SW480 (cell line): ENCODE measurements at places on chromosomes 3 and 15.

- no peak for DNase-seq
Measured at GRCh38 chr3:50078622-50079021, 10.1 kb upstream of the RBM5 start.

GRCh38 chr3:156665291-156665690 is 9.1 kb upstream of the TIPARP start:
- no peak for DNase-seq

- no peak for DNase-seq
Measured at GRCh38 chr3:132004571-132004970, 30.2 kb downstream of the CPNE4 start.

DNA sequence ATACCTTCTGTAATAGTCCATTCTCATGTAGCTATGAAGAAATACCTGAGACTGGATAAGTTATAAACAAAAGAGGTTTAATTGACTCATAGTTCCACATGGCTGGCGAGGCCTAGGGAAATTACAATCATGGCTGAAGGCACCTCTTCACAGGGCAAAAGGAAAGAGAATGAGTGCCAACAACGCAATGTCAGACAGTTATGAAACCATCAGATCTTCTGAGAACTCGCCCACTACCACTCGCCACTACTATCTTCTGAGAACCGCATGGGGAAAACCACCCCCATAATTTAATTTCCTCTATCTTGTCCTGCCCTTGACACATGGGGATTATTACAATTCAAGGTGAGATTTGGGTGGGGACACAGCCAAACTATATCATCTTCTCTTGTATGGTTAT is 406.8 kb upstream of the CBLB start:
- no peak for DNase-seq

DNA sequence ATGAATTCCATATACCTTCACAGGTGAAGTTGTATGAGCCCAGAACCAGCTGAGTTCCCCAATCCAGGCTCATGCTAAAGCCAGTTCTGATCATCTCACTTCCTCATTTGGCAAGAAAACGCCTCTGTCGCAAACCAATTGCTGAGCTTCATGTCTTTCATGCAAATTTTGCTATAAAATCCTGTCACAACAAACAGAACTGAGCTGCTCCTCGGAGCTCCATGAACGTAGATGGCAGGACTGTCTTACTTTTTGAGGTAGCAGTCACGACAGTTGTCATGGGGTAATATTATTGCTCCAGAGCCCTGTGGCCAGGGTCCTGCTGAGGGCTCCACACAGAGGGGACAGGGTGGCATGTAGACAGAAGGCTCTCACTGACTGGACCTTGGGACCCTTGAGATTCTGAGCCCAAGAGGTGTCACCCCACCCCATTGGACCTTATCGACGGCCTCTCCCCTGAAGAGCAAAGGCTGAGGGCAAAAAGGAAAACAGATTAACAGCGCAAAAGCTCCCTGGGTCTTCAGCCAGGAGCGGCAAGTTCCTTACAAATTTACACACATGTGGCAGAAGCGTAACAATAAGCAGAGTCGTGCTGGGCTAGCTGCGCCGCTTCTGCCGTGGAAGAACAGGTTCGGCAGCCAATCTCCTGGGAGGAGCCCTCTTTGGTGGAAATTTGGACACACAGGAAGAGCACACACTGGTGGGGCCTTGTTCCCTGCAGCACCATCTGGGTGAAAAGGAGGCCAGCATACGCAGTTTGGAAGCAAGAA is 249.2 kb downstream of the OPA1 start:
- no peak for DNase-seq

- DNase-seq, result no peak
Measured at GRCh38 chr3:114928989-114929640, 218.0 kb downstream of the ZBTB20 start.

- DNase-seq, result no peak
Measured at GRCh38 chr3:72192572-72192971, 407.6 kb upstream of the PROK2 start.

DNA sequence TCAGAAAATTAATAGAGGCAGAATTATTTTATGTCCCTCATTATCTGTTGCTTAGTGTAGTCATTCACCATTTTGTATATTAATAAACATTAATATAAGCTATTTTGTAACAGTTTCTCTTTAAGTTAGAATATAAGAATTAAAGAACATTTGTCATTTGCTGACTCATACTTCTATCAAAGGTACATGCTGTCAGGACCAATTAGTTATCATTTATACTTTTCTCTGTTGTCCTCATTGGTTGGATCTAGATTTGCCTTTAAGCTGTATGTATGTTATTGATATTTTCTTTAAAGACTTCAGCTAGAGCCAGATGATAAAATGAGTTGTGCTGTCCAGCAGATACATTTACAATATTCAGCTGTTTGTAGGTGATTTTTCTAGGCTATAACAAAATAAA is 168.4 kb upstream of the MLF1 start:
- DNase-seq, result no peak

DNA sequence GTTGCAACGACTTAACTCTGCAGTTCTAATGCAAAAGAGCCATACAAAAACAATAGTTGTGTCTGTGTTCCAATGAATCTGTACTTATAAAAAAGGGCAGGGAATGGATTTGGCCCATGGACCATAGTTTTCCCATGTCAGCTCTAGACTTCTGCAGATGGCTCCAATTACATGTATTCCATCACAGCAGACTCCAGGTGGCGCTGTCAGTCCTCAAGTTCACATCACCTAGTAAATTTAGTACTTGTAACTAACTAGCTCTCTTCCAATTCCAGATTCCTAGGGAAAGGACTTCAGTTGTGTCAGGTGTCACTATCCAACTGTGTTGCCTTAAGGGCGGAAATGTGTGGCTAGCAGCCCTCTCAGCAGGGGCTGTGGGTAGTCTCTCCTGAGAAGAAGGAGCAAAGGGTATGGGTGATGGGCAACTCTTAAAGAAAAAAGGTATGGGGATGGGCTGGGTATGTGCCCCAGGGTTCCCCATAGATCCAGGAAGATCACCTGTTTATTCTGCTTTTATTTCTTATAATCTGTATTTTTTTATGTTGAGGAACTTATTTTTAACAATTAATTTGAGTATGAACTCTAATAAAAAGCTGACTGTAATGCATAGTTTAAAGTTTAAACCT is 36.2 kb downstream of the BBS4 start:
- DNase-seq, result peak; percentile 48

- peak; percentile 85 for DNase-seq
Measured at GRCh38 chr3:149971403-149972075, 844 bp upstream of the PFN2 start.

DNA sequence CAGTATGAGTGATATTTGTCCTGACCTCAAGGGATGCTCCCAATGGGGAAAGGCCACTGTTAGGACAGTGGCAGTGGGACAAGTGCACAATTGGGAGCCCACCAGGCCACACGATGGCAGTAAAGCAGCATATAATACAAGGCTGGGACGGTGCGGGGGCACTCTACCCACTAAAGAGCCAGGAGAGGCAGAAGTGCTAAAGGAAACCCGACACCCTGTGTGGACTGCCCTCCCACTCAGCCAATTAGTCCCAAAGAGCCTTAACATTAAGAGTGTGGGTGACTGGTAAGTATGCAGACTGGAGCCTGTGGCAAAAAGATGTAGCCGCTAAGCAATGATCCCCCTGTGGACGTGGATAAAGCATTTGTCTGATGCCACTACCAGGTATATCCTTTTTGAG is 8.2 kb upstream of the ZNF589 start:
- DNase-seq, result peak; percentile 92
